ENCODE measurements at places on chromosomes 4 and X. TPM values are rescaled to one million over a fixed set of nuclear protein-coding genes. Genes with fewer than 3 reads are reported as not detected.

CHRNA9 gene
- total RNA-seq: not detected

DNA sequence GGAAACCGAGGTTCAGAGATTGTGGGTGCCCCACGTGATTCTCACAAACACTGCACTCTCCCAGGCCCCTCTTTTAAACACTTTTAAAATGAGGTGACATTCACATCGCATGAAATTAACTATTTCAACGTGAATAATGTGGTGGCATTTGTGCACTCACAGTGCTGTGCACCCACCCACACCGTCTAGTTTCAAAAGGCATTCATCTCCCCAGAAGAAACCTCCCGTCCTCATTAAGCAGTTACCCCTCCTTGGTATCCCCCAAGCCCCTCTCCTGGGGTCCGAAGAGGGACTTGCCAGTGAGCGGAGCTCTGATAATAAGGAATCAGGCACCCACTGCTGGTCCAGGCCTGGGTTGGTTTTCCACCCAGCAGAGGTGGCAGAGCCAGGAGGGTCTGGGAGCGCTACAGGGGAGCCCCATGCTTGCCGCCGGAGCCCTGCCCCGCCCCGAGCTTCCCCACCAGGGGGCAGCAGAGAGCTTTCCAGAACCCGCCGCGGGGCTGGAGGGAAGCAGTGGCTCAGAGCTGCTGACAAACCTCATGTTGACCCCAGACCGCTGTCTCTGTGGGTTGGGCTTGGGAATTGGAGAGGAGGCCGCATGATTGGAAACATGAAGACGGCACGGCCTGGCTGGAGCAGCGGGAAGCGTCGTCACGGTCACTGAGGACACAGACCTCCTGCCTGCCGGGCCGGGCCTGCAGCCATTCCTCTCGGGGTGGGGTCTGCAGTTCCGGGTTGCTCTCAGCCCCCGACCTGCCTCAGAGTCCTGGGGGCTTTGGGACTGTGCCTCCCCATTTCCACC lies 27.5 kb upstream of the HTRA3 start:
- DNase-seq: peak; percentile 96

- DNase-seq: no peak
Measured at GRCh38 chr4:4492161-4492847, 49.5 kb downstream of the STX18 start.

DNA sequence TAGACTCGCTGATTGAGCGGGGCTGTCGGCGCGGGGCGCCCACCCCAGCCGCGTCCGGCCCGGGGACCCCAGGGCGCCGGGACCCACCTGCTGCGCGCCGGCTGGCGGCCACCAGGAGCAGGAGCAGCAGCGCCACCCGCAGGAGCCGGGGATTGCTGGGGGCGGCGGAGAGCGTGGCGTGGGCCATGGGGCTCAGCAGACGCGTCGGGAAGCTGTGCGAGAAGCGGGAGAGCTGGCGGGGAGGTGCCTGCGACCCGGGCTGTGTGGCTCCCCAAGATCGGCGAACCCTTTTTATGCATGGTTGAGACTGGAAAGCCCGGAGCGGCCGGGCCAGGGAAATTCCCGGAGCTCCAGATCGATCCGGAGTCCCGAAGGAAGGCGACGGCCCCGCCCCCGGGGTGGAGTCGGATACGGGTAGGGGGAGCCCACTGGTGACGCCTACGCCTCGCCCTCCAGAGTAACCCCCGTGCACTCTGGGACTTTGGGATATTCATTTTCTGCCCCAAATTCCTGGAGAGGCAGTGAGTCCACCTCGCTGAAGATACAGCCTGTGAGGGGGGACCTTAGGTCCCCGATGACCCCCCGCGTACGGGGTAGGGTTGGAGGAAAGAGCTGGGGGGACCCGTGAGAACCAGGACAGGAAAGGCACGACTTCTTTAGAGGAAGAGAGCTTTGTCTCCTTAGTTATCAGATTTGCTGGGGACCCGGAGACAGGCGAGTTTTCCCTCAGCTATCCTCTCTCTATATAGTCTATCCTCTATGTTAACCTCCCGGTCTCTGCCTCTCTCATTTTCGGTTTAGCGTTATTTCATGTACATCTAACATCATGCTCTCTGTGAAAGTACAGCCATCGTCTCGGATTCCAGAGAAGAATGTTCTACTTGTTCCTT lies at the start of gene CXCL3:
CXCL3 (minus strand) TSS at position 265 of the 890 bp plus-strand sequence; CDS start at position 187, 78 bp downstream.
- DNase-seq: peak; percentile 79

DNA sequence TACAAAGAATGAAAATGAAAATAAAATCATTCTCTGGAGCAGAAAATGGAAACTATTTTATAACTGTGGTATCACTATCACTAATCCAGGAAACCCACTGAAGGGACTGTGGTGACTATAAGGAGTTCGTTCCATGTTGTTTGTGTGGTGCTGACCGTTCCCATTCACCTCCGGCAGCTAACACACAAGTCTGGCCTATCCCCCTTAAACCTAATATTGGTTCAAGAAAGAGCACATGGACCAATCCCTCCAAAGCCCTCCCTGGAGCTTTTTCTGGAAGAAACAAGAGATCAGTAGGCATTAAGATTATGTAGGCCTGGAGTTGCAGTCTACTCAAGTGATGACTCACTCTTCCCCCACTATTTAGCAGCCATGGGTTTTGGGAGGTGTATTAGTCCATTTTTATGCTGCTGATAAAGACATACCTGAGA lies 25.9 kb upstream of the FAM241A start:
- DNase-seq: no peak

GRCh38 chr4:152281211-152281610 lies 254.7 kb downstream of the FBXW7 start:
- DNase-seq: no peak

All from sigmoid colon (tissue), 7 donors.